ENCODE measurements at places on chromosomes 3 and 15.

DNA sequence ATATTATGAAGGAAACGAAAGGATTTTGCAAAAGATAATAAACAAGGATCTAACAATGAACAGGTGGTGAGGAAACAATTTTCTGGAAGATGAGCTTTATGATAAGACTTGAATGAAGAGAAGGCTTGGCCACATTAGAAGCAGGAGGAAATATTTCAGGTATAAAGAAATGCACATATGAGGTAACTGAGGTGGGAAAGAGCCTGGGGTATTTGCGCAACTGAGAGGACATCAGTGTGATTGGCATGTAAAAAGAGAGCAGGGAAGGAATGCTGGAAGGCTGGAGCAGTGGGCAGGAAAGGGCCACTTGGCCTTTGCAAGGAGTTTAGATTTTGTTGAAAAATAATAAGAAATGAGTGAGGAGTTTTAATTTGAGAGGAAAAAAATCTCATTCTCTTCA is 414.4 kb upstream of the TMCO5A start:
- DNase-seq = no peak

- no peak for DNase-seq
Measured at GRCh38 chr3:54772746-54773145, 155.1 kb downstream of the LRTM1 start.

- peak; percentile 1 for DNase-seq
Measured at GRCh38 chr3:114336122-114336697, 42.4 kb downstream of the TIGIT start.

DNA sequence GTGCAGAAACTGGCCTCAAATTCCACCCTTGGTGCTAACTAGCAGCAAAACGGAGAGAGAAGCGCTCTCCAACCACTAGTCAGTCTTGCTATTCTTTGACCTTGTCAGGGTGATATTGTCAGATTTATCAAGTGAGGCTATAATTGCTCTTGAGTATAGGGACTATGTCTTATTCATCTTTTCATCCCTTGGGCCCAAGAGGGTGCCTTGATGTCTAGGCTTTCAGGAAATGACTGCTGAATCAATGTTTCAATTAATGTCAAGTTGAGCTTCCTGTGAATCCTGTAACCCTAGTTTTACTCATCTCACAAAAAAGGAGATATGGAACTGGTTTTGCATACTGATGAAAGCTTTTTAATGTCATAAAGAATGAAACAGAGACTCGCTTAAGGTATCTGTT is 701.3 kb downstream of the EDEM1 start:
- no peak for DNase-seq

DNA sequence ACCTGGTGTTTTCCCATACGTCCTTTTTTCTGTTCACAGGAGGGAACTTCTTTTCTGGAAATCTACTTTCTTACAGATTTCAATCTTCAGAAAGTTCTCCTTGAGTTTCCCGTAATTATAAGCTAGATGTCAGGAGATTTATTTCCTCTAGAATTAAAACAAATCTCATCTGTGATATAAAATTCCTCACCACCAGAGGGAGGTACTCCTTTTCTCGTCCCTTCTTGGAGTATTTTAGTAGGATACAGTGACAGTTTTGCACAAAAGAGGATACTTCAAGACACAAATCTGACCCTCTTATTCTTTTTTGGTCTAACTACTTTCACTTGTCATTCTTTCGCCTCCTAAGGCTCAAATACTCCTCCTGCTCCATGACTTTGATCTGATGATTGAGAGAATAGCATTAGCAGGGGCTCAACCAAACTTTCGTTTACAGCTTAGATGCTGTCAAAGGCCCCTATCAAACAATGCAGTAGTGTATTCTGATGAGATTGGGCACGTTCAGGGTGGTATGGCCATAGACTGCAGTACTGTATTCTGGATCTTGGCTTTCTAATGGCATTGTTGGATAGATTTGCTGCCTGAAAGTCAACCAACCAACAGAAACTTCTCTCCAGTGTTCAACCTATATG is 38.0 kb downstream of the TMEM41A start:
- peak; percentile 57 for DNase-seq

All from KBM-7 (cell line).